ENCODE measurements at places on chromosomes 11 and 22.

GRCh38 chr11:114773541-114774338, 95.4 kb downstream of the NXPE2 start:
- DNase-seq: no peak

DNA sequence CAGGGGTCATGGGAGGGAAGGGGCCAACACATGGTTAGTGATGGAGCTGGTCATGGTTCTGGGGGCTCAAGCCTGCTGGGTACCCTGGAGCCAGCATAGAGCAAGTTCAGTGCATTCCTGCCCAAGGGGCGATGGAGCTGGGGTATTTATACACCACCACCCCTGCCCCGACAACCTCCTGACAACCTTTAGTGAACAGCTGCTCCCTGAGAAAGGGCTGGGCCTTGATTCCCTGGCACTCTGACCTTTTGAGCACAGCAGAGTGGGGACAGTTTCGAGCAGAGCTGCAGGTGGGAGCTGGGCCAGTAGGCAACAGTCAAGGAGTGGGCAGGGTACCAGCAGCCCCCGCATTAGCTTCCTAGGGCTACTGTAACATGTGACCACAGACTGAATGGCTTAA, 6.0 kb downstream of the PARVG start:
- no peak for DNase-seq

GRCh38 chr11:2890466-2891294, 5.1 kb upstream of the CDKN1C start:
- DNase-seq: no peak

- DNase-seq: no peak
These were observed 7.0 kb downstream of the OR4X1 start for GRCh38 chr11:48270621-48271020.

GRCh38 chr11:66311470-66311964, 5.3 kb downstream of the CD248 start:
- DNase-seq: no peak

GRCh38 chr22:27801202-27801615, 347 bp downstream of the MN1 start:
- DNase-seq: no peak

- no peak for DNase-seq
These were observed 44.9 kb downstream of the RRAS2 start for GRCh38 chr11:14314127-14314526.

DNA sequence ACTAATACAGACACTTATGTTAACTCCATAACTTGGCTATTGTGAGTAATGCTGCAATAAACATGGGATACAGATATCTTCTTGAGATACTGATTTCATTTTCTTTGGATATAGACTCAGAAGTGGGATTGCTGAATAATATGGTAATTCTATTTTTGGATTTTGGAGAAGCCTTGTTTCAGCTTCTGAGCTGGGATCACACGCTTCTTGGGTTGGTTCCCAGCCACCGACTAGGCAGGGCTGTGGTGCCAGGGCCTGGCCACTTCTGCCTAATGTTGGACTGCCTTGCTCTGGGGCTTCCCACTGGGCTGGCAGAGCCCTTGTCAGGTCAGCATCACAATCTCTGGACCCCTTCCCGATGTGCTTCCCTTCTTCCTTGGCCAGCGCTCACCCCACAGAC, 14.0 kb upstream of the MCHR1 start:
- DNase-seq: no peak

DNA sequence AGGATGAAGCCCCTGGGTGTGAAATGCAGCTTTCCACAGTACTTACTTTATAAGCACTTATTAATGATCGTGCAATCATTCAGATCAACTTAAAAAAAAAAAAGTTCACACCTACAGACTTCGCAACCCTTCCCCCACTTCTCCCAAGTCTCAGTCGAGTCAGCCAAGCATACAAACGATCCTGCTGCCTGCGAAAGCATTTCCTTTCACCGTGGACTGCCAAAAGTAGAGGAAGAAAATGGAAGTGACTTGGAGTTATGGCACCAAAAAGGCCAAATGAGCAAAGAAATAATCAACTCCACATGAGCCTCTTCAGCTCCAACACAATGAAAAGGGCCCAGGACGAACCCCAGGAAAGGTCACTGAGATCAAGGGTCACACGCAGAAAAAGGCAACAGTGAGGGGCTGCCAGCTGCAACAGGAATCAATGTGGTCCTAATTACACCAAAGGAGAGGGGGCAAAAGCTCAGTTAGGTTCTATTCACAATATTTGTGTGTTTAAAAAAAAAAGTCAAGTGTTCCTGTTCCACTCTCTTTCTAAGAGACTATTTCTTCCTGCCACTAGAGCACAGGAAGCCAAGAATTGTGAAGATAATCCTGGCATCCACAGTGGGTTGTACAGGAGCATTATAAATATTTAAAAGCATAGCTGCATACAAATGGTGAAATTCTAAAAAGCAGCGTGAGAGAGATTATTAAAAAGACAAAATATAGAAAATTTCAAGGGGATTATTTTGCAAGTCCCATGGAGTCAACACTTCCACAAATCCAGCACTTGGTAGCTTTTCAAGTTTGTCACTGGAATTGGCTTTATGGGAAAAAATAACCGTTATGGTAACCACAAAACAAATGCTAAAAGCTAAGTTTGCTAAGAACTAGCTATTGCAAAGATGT, 28.4 kb downstream of the CDON start:
- no peak for DNase-seq

GRCh38 chr11:111726301-111726713, 39.9 kb downstream of the PPP2R1B start:
- DNase-seq: no peak

DNA sequence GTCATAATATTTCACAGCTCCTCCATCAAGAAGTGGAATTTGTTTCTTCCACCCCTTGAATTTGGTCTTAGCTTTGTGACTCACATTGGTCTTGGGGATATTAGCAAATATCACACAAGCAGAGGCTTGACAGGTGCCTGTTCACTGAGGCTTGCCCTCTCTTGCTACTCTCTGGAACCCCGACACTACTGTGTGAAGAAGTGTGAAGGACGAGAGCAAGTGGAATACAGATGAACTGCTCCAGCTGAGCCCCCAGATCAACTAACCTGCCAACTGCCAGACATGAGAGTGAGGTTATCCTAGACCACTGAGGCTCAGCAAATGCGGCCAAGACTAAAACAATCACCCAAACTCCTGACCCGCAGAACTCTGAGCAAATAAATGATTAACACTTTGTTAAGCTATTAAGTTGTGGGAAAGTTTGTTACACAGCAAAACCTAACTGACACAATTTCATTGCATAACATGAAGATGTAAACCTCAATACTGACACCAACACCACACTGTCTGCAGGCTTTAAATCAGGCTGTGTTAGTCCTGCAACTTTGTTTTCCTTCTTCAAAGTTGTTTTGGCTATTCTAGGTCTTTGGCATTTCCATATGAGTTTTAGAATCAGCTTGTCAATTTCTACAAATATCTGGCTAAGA, 142.5 kb downstream of the APOL5 start:
- DNase-seq: no peak

DNA sequence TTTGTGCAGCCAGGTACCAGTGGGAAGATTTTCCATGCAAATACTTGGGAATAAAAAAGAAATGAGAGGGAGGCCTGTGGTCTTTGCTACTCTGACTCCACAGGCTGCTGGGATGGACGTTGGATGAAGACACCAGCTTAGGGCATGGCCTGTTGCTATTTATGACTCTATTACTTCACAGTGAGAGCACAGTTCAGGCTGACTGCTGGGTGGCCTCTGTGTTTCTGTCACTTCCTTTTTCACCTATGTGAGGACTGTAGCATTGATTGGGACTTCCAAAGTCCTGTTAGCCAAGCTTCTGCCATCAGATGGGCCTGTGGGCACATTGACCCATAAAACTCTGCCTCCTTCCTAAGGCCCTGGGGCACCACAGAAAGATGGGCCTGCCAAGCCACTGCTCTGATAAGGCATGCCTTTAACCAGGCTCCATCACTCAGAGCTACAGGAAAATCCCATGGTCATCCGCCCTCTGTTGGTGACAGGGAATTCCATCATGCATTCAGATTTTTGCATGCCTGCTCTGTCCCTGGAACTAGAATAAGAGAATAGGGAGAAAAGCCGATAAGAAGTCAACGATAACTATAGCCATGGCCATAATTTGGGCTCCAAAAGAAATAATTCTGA, 64.6 kb downstream of the KCNJ1 start:
- no peak for DNase-seq

DNA sequence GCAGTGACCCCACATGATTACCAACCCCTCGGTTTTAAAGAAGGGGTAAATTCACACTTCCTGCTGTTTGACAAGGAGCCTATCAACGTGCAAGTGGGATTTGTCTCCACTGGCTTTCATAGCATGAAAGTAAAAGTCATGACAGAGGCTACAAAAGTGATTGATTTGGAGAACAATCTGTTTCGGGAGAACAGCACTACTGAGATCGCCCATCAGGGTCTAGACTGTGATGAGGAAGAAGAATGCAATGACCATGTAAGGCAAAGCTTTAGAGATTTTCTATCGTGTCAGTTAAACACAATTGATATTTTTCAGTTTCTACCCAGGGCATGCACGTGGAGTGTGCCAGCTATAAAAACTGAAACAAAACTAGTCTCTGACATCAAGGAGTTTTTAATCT, 41.7 kb downstream of the HORMAD2 start:
- DNase-seq: no peak

DNA sequence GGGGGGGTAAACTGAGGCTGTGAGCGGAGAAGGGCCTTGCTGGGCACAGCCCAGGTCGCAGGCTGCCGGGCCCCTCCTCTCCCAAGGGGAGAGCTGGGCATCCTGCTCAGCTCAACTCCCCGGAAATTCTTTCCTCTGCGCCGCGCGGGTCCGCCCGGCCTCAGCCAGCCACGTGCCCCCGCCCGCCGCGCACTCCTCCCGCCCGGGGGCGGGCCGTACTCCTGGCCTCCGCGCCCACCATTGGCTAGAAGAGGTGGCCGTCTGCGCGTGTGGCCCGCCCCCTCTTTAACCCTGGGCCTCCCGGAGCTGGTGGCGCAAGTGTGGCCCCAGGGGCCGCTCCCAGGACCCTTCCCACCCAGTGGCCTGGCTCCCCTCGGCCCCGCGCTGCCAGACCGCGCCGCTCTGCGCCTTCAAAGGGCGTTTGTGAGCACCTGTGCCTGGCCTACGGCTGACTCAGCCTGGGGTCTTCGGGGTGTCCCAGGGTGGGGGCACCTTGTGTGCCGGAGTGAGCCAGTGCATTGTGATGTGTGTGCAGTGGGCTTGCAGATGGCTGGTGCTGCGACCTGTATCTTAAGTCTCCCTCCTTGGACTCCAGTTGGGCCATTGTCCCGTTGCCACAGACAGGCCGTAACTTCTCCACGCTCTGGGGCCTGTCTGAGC, 2.0 kb downstream of the MRGPRF start:
- no peak for DNase-seq

GRCh38 chr22:42179616-42180015, 49.0 kb upstream of the CYP2D6 start:
- DNase-seq: no peak

- no peak for DNase-seq
These were observed 78.9 kb downstream of the PPFIBP2 start for GRCh38 chr11:7592711-7593110.

DNA sequence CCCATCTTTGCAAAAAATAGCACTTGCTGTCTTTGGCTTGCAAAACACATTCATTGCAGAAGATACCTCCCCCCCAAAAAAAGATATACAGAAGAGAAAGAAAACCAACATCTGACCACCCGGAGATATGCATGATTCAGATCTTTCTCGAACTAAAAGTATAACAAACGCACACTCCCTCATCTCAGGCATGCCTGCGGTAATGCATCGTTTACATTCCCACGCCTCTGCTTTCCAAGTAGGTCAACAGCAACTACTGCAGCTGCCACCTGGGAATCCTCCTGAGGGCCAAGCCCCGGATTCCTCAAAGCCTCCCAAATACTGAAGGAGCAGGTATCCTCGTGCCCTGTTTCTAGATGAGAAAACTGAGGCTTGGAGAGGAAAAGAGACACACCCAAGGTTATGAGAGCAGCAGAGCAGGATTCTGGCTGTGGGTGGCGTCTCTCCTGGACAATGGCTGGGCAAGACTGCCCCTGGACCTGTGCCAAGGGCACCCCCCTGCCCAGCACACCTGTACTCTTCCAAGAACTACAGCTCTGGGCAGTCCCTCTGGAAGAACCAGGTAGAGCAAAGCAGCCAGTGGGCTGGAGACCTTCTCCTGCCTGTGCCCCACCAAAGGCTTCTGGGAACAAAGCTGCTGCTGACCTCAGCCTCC, 38.1 kb downstream of the NUP50 start:
- DNase-seq: no peak

GRCh38 chr22:44080936-44081861, 57.1 kb downstream of the PARVB start:
- DNase-seq: peak; percentile 41

DNA sequence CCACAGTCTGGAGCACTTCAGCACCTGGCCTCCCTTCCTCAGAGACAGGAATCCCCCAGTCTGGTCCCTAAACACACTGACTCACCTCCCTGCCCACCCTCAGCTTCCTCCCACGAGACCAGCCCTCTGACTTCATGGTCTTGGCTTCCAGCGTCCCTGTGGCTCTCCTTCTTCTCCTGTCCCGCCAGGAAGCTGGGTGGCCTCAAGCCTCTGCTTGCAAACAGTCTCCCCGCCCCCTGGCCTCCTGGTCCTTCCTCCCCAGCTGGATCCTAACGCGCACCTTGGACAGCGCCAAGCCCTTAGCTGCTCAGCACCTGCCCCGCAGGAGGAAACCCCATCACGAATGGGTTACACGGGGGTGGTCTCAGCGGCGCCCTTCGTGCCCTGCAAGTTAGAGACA, 4.5 kb downstream of the NCF4 start:
- no peak for DNase-seq
